Activated naive CD8-positive, alpha-beta T cell treated with anti-CD3 and anti-CD28 coated beads for 36 hours (primary cell): ENCODE measurements at places on chromosomes 3 and 15.

- no peak for DNase-seq
- no peak overlapping the region for H3K27ac ChIP-seq
- H3K4me1 ChIP-seq, result peaks cover 21% of the 10 kb centered on the region
- H3K27me3 ChIP-seq, result no peaks in the 10 kb centered on the region
- no peak overlapping the region for H3K4me3 ChIP-seq
Measured at GRCh38 chr3:43028678-43029490, 49.8 kb downstream of the GASK1A start.

- no peak overlapping the region for H3K27ac ChIP-seq
- H3K36me3 ChIP-seq, result no peaks in the 10 kb centered on the region
- H3K4me1 ChIP-seq, result peaks cover 5% of the 10 kb centered on the region
- no peak for DNase-seq
Measured at GRCh38 chr3:29324180-29324651, 43.3 kb downstream of the RBMS3 start.

DNA sequence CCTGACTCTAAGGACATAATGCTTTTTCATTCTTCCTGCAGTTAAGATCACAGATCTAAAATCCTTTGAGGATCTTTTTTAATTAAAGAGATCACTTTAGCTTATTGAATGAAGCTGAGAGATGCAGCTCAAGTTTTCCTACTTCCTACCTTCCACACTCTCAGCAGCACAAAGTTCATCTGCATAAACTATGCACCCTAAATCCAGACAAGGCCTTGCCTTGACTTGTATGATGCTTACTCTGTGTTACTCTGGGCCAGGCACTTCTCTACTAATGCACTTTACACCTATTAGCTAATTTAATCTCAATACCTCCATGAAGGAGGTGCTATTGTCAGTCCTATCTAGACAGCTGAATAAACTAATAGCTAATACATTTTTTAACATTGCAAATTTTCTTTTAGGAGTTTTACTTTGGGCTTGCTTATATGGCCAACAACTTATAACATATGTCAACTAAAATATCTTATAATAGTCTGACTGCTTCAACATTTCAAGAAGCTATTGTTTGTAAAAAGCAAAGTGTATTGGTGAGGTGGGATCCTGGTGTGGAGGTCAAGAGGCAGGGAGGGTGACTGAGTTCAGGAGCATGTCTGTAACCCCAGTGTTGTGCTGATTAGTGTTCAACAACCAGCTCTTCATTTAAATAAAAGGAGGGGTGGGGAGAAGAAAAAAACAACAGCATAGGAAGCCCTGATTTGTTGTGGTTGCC is 172.4 kb upstream of the ATP11B start:
- no peak for DNase-seq
- H3K4me3 ChIP-seq, result no peak overlapping the region
- no peak overlapping the region for H3K27ac ChIP-seq
- H3K36me3 ChIP-seq, result no peaks in the 10 kb centered on the region

DNA sequence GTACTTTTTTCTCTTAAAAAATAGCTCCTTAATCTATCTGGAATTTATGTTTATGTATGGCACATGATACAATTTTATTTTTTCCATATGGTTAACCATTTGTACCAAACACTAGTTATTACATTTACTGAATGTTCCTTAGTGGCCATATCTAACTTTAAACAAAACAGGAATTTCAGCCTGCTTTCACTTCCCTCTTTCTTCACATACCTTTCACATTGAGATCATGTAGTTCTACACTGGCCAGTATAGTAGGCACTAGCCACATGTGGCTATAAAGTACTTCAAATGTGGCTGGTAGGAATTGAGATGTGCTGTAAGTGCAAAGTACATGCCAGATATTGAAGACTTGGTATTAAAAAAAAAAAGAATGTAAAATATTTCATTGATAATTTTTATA is 4.7 kb upstream of the RYK start:
- H3K36me3 ChIP-seq, result no peaks in the 10 kb centered on the region
- no peak overlapping the region for H3K27ac ChIP-seq
- no peak for DNase-seq
